ENCODE measurements at places on chromosomes 1 and 21.

DNA sequence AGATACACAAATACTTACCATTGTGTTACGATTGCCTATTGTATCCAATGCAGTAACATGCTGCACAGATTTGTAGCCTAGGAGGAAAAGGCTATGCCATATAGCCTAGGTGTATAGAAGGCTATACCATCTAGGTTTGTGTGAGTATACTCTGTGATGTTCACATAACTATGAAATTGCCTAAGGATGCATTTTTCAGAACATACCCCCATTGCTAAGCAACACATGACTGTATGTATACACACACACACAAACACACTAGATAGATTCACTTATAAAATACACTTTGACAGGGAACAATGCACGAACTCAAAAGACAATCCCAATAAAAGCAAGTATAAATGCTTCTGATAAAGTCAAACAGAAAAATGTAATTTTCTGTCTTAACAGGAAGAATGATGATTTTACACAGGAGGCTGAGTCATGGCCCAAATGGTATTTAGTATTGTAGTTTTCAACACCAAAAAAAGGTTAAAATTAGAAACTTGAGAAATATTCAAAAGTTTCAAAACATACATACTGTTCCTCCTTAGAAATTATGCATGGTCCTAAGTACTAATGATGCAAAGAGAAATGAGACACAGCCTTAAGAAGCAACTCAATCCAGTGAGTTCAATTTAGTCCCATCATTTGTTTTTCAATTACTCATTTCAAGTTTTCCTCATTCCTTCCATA, 12.2 kb downstream of the FH start:
- no peak overlapping the region for H3K4me3 ChIP-seq
- no peak overlapping the region for H3K27ac ChIP-seq
- DNase-seq, result no peak
- H3K4me1 ChIP-seq, result peaks cover 17% of the 10 kb centered on the region
- peaks cover 90% of the 10 kb centered on the region for H3K36me3 ChIP-seq
- H3K27me3 ChIP-seq, result no peaks in the 10 kb centered on the region

DNA sequence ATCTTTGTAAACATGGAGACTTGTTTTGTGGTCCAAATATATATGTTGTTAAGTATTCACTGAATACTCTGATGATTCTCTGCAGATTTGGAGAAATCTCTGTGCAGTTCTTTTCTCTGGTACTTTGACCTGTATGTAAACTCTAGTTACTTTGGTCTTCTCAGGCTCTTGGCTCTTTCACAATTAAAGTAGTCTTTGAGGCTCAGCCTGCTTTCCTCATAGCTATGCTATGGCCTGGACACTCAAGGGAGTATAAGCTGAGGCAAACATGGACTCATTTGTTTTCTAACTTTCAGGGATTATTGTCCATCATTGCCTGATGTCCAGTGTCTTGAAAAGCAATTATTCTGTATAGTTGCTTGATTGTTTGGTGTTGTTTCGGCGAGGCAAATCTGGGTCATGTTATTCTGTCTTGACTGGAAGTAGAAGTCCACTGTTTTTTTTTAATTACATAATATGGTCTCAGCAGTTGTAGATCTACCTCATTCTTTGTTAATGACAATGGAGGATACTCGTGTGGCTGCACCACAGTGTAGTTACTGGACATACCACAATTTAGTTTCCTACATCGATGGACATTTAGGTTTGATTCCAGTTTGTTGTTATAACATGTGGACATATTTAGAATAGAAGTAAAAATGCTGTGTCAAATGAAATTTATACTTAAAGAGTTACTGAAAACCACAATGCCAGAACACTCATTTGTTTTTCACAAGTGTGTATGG, 9.2 kb downstream of the PTBP2 start:
- H3K27ac ChIP-seq, result no peak overlapping the region
- H3K27me3 ChIP-seq, result no peaks in the 10 kb centered on the region
- peaks cover 53% of the 10 kb centered on the region for H3K4me1 ChIP-seq
- peaks cover 89% of the 10 kb centered on the region for H3K36me3 ChIP-seq
- DNase-seq, result no peak

- H3K4me3 ChIP-seq, result no peak overlapping the region
- H3K4me1 ChIP-seq, result peaks cover 9% of the 10 kb centered on the region
Observed at GRCh38 chr21:38787461-38788274, 18.1 kb upstream of the ETS2 start.

DNA sequence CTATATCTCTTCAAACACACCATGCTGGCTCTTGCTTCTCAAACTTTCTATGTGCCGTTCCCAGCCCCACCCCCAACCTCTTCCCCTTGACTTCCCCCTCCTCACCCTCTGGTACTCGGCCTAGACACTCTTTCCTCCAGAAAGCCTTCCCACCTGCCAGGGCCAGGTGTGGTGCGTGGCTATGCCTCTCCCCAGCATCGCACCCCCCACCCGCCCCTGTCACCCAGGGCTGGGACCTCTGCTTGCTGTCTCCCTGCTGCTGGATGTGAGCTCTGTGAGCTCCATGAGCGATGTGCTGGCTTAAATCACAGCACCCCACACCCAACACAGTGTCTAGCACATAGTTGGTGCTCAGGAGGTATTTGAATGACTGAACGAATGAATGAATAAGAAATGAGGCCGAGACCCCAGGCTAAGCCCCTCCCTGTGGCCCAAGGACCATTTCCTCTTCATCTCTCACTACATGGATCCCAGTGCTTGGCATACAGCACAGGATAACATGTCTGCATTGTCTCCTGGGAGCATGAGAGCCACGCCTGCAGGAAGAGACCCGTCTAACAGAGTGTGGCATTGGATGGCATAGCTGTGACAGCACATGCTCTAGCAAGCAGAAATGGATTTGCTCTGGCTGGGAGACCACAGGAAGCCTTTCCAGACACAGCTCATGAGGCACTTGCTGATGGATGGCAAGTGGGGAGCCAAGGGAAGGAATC, 19.7 kb downstream of the TNNT2 start:
- no peaks in the 10 kb centered on the region for H3K4me1 ChIP-seq
- DNase-seq, result no peak
- no peaks in the 10 kb centered on the region for H3K36me3 ChIP-seq
- no peak overlapping the region for H3K4me3 ChIP-seq

DNA sequence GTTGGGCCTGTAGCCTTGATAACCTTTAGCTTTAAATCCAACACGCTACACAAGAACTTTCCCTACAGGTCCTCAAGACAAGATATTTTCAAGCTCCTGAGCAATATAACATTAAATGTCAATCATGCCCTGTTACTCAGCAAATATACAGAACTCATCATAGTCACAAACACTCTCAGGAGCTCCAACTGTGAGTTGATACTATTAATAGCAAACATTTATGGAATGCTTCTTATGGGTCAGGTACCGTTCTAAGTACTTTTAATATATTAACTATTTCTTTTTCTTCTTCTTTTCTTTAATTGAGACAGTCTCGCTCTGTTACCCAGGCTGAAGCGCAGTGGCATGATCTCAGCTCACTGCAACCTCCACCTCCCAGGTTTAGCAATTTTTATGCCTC, 10.1 kb downstream of the EYA3 start:
- H3K4me3 ChIP-seq, result no peak overlapping the region
- DNase-seq, result no peak
- H3K36me3 ChIP-seq, result peaks cover 42% of the 10 kb centered on the region
- H3K27ac ChIP-seq, result no peak overlapping the region

DNA sequence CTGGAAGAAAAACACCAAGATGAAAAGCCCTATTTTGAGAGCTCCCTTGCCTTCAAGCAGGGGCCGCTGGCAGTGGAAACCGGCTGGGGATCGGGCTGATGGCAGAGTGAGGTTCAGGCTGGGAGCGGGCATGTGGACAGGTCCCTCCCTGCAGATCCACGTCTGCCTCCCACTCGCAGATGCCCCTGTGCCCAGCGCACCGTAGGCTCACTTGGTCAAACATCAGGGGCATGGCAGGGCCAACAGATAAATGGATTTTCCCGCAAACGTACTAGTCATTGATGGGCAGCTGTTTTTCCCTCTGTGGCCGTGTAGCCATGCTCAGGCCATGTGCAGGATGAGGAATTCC, 6.6 kb upstream of the C1orf174 start:
- H3K4me1 ChIP-seq, result peaks cover 37% of the 10 kb centered on the region
- DNase-seq, result no peak
- H3K4me3 ChIP-seq, result no peak overlapping the region
